NCI-H526 treated with DMSO at 0.1 percent for 48 hours (cell line): ENCODE measurements at places on chromosomes 3 and 15.

DNA sequence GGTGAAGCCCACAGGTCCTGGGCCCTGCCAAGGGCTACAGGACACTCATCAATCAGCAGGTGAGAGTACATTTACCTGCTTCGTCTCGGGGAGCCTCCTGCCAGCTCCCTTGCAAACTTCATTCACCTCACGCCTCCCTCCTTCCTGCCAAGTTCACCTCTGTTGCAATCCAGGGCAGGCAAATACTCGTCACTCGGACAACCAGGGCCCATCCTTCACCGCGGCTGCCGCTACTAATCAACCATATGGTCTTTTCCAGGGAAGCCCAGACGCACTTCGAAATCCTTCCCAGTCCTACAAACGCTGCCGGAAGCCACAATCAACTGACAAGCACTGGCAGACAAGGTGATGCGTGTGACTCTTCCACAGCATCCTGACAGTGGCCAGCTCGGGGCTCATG is 200.7 kb upstream of the NSMCE3 start:
- no peak for DNase-seq

DNA sequence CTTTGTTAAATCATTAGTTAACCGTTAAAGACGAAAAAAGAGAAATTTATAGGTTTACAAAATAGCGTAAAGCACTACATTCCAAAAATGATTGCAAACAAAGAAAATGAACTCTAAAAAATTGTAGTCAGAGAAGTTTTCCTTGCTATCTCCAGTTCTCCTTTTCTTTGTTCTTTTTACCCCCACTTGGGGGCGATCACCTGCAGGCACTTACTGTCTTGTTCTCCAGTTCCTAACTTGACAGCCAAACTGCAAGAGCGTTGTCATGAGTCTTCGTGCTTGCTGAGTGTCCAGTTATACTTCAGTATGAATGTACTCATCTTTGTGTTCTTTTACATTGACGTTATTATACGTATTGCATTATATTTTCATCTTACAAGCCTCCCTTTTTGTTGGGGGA is 54.5 kb downstream of the CHD2 start:
- no peak for DNase-seq

DNA sequence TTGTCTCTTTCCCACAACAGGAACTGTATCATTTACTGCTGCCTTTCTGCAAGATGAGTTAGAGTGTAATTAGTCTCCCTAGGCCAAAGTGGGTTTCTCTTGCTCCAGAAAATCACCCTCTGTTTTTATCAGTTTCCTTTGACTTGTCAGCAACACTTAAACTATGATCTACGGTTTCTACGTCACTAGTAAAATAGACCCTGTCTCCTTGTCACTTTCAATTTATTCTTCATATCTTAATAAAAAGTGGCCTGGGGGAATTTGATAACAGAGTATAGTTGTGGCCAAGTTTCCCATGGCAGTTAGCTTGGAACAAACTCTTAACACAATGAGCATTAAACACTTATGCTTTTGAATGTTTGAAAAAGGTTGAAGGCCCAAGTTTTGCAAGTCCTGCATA is 79.6 kb downstream of the CGNL1 start:
- DNase-seq, result no peak

GRCh38 chr3:100682056-100682853 is 27.0 kb upstream of the TFG start:
- DNase-seq, result no peak

GRCh38 chr3:184596233-184596632 is 34.6 kb downstream of the EPHB3 start:
- no peak for DNase-seq

GRCh38 chr3:72786668-72787067 is 61.6 kb downstream of the SHQ1 start:
- DNase-seq, result no peak

GRCh38 chr15:70269991-70270751 is 172.5 kb upstream of the TLE3 start:
- DNase-seq, result no peak

GRCh38 chr3:130932979-130933378 is 39.1 kb downstream of the ATP2C1 start:
- no peak for DNase-seq

GRCh38 chr3:189419038-189419437 is 212.2 kb upstream of the TP63 start:
- DNase-seq, result no peak

DNA sequence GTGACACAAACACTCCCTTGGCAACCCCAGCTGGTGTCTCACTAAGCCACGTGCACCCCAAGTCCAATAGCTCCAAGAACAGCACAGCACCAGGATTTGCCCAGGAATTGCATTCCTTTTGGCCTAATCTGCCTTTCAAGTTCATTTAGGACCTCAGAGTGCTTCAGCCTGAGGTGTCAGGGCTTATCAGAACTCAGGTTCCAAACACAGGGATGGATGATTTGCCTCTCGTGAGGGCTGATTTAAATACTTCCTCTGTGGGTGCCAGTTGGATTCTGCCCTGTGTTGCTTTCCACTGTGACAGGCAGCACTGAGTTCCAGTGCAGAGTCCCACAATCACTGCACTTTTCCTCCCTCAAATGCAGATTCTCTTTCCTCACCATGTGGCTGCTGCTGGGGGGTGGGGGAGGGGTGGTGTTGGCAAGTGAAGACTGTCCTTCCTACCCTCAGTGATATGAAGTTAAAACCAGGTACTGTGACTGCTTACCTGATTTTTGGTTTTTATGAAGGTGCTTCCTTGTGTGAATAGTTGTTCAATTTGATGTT is 204.3 kb upstream of the STAC start:
- no peak for DNase-seq

DNA sequence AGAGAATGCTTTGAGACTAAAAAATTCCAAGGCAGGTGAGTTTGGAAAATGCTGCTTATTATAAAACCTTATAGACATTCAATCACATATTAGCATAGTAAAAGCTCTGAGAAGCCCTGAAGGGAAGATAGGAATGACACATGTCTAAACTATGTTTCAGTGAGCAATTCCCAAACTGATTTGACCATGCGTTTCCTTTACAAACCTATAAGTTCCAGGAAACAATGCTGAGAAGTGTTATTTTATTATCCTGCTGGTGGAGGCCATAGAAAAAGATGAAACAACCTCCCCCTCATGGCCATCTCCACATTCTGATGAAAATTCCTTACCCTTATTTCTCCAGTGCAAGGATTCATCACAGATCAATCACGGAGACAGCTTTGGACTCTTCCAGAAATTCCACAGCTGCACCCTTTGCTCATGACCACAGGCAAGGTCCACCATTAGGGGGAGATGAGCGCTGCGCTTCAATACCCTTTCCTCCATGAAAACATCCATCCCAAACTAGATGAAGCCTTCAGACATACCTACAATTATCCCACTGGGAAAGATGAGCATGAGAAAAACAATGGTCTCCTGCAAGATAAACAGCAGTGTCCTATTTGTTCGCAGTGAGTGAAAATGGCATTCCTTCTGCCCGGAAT is 372.1 kb downstream of the MAGI1 start:
- no peak for DNase-seq

DNA sequence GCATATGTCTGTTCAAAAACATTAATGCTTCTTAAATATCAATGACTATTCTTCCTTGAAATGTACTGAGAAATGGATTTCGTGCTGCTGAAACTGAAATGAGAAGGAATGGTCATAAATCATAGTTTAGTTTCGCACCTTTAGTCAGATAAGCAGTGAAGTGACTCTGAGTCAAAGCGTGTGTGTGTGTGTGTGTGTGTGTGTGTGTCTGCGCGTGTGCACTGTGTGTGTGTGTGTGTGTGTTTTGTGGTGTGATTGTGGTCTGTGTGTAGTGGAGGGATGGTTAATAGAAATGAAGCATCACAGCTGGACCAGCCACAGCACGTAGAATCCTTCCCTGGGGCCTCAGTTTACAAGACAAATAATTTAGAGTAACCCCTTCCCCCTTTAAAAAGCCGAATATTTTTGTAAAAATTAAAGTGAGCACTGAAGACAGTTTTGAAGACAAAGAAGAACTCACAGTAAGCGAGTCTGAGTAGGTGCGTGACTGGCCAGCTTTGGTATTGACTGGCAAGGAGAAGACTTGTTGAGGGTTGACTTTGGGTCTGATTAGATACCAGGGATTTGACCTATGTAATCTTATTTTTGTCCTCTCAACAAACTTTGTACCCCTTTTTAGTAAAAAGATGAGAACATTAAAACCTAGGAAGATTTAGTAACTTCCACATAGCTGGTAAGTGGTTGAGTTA is 202.0 kb upstream of the IL12A start:
- DNase-seq, result no peak
